ENCODE measurements at places on chromosomes 5 and 9. TPM values are rescaled to one million over a fixed set of nuclear protein-coding genes. Genes with fewer than 3 reads are reported as not detected.

The SLC25A48 gene
- not detected for total RNA-seq

The PCDHGC5 gene
- total RNA-seq: not detected

The PLEKHG4B gene
- total RNA-seq: not detected

The MED27 gene
- total RNA-seq: 35.9 TPM

The PCDHA1 gene
- total RNA-seq: not detected

The TIGD6 gene
- 3.0 TPM for total RNA-seq

The FAM151B gene
- total RNA-seq: 0.18 TPM

The ZNF608 gene
- total RNA-seq: not detected

The SPATA31A3 gene
- total RNA-seq: not detected

The ELOVL7 gene
- total RNA-seq: 0.18 TPM

The RLN1 gene
- 0.31 TPM for total RNA-seq

The PITX1 gene
- total RNA-seq: not detected

The IL4 gene
- total RNA-seq: 6.8 TPM

The SLC36A2 gene
- not detected for total RNA-seq

All from CD8-positive, alpha-beta memory T cell (primary cell).